ENCODE measurements at places on chromosomes 5 and 9.

DNA sequence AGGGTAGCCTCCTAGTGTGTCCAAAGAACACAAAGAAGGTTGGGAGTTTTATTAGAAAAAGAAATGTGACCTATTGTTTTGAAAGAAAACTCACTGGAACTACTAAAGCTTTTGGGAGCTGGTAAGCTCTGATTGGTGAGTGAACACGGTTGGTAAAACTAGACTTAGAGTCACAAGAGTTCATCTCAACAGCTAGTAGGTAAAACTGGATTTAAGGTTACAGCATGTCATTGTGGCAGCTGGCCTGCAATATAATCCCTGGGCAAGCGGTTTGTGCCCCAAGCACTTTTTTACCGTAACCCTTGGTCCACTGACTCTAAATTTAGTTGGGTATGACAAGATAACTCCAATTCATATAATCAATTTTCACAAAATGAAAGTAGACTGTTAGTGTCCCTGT, 47.4 kb downstream of the UBAP2 start:
- no peak for DNase-seq

- no peak for DNase-seq
Observed at GRCh38 chr5:92637960-92638359, 943.1 kb downstream of the NR2F1-AS1 start.

- no peak for DNase-seq
Observed at GRCh38 chr5:78102500-78102899, 192.0 kb downstream of the AP3B1 start.

DNA sequence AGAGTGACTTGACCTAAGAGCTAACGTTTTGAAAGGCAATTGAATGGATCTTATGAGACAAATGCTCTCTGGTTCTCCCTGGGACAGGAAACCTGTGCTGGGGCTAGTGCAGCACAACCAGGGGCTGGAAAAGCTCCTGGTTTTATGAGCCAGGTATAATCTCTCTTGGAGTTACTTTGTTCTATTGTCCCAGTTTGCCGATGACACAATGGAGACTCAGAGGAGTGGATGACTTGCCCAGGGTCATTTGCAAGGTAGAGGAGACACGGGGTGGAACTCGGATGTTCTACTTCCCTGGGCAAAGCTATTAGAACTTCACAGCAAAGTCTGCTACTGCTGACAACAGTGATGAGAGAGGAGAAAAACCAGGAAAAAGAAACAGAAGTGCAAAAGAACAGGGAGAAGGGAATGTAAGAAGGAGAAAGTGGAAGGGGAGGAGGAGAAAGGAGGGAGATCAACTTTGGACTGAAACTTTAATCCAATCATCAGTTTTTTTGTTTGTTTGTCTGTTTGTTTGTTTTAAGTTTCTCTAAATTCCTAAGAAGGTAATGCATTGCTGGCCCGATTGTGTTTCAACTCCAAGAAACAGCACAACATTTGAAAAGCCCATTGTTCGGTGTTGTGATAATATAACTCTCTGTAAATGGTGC, 7.4 kb upstream of the GSN start:
- DNase-seq: no peak

DNA sequence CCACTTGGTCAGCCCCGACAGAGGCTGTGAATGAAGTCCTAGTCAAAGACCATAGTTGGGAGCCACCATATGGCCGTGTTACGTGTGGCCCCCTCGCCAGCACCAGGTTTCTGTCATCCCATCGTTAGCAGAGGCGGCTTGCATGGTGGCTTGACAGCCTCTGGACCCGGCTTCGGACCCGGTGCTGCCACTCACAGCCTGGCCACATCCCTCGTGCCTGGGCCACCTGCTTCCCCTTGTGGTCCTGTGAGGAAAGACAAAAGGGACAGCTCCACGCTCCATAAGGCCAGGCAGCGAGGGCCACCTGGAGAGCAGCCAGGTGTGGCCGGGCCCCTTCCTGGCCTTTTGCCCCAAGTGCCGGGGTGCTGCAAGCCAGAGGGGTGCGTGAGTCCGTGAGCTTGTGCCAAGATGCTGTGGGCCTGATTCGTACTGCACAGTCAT, 6.2 kb downstream of the NKD2 start:
- DNase-seq: no peak

- no peak for DNase-seq
Observed at GRCh38 chr9:89006996-89007967, 16.0 kb downstream of the S1PR3 start.

DNA sequence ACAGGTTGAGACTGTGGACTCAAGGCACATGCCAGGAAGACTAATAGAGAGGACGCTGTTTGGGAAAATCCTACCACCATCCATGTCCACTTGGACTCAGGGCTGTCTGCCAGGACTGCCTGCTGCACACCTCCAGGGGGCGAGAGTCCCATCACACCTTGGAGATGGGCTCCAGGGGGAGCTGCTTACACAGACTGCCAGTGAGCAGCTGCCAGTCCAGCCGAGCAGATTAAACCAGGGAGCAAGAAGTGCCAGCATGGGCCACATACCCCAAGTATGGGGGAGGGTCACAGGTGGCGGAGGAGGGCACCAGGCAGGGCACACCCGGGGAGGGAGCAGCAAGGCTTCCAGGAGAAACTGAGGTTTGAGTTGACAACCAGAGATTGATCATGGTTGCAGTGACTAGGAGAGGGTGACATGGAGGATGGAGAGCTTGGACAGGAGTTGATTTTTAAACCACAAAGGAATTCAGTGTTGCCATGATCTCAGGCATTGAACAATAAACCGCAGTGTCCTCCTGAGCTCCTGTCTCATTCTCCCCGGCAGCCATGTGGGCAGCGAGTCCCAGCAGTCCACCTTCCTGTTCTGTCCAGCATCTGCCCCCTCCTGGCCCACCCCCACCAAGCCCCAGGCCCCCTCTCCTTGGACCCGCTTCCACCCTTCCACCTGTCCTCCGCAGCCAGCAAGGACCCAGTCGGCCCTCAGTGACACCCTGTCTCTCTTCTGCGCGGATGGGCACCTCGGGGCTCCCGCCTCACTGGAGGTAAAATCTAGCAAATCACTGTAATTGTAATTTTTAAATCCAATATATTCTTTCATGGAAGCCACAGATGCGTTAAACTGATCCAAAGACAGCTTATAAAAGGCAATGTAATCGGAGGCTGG, 3.1 kb upstream of the VAV2 start:
- DNase-seq: no peak

- no peak for DNase-seq
Observed at GRCh38 chr5:151303666-151304065, at the start of gene SLC36A3. TSS of gene SLC36A3 (minus strand) at chr5:151303766. CDS start at chr5:151303354, 412 bp downstream.

GRCh38 chr5:73655521-73656160, 29.6 kb downstream of the ARHGEF28 start:
- no peak for DNase-seq

DNA sequence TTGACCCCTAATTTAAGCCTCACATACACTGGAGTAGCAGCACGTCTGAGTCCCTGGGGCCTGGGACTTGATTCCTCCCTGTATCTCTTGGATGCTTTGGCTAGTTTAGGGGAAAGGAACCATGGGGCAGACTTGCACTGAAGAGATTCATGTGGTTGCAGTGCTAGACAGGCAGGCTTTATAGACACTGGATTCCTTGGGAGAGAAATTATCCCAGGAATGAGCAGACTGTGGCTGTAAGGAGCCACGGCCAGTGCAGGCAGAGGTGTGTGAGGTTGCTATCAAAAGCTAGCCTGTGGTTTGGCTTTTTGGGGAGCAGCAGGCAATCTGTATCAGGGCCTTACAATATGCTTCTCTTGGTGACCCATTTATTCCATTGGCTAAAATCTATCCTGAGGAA, 20.5 kb upstream of the PITX1 start:
- no peak for DNase-seq

- no peak for DNase-seq
Observed at GRCh38 chr5:74556006-74556405, 84.5 kb downstream of the ENC1 start.

GRCh38 chr5:149419859-149420544, 40.9 kb upstream of the IL17B start:
- no peak for DNase-seq

DNA sequence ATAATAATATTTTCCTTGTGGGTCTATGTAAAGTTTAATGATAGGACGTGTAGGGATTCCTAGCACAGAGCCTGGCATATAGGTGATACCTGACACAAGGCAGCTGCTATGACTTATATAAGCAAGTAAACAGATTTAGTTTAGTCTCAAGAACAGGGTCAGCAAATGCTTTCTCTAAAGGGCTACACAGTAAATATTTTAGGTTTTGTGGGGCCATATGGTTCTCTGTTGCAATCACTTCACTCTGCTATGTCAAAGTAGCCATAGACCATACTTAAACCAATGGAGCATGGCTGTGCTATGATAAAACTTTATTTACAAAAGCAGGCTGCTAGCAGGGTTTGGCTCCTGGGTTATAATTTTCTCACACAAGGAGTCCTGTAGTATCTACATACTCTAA, 204.8 kb upstream of the KLF4 start:
- DNase-seq: no peak

DNA sequence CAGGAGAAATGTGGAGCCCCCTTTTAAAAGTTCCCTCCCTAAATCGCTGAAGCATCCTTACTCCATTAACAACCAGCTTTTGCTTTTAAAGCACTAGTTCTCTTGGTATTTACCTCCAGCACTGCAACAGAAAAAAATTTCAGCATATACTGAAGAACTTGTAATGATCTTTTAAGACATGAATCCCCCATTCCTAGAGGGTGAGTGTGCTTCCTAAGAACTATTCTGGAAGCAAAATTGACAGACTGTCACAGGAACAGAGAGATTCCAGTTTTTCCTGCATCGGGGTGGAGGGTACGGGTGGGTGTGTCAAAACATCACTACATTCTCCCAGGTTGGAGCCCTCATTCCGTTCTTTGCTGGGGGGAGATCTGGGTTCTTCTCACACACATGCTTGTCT, 151.9 kb downstream of the EBF1 start:
- DNase-seq: no peak

DNA sequence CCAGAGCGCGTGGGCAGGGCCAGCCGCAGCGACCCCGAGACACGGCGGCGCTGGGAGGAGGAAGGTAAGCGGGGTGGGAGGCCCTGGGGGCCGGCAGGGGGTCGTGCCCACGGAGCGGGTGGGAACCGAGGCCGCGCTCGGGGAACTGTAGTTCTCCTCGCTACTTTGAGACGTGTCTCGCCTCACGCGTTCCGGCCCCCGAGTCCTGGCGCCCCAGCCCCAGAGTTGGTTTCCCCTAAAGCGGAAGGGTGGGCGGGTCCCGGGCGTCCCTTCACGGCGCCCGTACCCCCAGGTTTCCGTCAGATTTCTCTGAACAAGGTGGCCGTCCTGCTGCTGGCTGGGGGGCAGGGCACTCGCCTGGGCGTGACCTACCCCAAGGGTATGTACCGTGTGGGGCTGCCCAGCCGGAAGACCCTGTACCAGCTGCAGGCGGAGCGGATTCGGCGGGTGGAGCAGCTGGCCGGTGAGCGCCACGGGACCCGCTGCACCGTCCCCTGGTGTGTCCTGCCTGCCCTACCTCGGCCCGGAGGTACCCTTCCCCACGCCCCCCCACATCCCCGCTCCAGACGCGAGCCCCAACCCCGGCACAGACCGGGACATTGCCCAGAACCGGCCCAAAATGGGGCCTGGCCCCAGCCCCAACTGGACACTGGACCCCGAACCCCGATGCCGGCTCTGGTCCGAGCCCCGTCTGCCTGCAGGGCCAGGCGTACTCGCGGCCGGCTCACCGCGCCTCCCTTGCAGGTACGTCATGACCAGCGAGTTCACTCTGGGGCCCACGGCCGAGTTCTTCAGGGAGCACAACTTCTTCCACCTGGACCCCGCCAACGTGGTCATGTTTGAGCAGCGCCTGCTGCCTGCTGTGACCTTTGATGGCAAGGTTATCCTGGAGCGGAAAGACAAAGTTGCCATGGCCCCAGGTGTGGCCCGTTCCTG, 709 bp downstream of the UAP1L1 start:
- no peak for DNase-seq

GRCh38 chr5:40171971-40172370, 507.7 kb upstream of the PTGER4 start:
- DNase-seq: no peak

DNA sequence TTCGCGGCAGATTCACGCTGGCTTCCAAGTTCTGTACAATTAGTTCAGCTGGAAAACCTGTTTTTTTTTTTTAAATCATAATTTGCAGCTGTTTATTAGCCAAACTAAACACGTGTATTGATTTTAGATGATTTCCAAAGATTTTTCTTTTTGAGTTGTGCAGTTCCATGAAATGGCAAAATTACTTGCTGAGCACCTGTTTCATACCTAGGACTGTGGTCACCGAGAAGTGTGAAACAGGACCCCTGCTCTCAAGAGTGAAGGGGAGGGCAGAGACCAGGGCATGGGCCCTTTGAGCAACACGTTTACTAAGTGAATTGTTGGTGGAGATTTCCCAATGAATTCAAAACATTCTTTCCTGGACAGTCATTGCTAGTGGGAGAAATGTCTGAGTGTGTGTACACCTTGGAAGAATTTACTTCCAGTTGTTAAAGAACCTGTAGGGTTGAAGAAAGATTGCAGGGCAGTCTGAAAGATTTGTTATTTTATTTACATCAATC, 688 bp downstream of the SNX24 start:
- no peak for DNase-seq

DNA sequence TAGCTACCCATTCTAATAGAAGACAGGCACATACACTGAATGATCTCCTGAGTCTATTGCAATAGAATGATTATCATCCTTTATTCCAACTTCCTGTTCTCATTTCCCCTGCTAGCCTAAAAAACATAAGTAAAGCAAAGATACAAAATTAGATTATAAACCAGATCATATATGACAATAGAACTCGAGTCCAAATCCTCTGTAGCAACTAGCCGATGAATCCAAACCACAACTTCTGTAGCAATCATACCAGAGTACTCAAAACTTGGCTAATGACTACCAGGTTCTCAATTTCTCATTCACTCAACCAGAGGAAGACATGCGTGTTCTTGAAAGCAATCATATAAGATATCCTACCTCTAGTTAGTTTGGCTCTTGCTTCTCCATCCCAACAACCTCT, 622.1 kb downstream of the PSAT1 start:
- DNase-seq: no peak

GRCh38 chr5:96288845-96289185, 144.2 kb downstream of the PCSK1 start:
- no peak for DNase-seq

- DNase-seq: no peak
Observed at GRCh38 chr5:45081082-45081481, 272.3 kb downstream of the MRPS30 start.

GRCh38 chr9:106092083-106092482, 397.7 kb downstream of the TMEM38B start:
- no peak for DNase-seq

DNA sequence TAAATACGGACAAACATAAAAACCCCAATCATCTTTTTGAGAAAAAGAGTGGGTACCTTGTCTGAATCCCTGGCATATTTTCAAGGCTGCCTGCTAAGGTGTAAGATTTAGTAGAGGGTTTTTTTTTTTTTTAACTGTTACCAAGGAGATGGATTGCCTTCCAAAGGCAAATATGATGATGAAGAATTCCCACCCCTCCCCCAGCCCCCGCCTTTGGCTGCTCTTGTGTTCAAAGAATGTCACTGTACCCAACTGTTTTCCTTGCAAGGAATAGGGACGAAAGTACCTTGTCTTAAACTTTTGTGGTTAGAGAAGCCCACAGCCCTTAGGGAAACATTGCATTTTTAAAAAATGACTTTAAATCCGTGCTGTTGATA, 31.3 kb downstream of the ARHGAP26 start:
- DNase-seq: no peak
